ENCODE measurements at places on chromosomes 7 and 10.
A peak's percentile ranks its signal among the peaks of the same experiment; 100 is the strongest.

DNA sequence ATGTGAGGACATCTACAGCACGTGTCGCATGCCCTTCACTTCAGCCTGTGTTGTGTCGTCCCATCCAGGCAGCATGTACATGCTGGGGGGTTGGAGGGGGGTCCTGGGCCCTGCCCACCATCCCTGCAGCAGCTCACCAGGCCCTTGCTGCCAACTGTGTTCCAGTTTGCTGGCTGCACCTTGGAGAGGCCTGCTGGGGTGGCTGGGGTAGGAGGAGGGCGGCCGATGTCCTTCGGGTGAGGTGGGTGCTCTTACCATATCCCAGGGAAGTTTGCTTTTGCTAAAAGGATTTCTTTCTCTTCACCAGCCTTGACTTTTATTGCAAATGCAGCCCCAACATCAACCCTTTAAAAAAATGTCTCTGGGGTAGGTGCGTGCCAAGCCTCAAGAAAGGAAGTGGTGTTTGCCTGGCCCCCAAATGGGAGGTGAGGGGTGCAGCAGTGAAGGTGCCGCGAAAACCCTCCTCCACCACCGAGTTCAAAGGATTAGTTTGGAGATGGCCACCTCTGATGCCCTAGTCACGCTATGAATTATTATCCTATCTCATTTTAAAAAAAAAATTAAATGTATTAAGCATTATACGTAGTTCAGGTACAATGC is 165.8 kb upstream of the KLF6 start:
- no peak for DNase-seq

- no peak for DNase-seq
These were observed 135.1 kb downstream of the NRBF2 start for GRCh38 chr10:63268149-63268797.

GRCh38 chr7:54778696-54779540 is 19.9 kb upstream of the SEC61G start:
- no peak for DNase-seq

GRCh38 chr7:158266817-158267741 is 320.5 kb downstream of the PTPRN2 start:
- no peak for DNase-seq

DNA sequence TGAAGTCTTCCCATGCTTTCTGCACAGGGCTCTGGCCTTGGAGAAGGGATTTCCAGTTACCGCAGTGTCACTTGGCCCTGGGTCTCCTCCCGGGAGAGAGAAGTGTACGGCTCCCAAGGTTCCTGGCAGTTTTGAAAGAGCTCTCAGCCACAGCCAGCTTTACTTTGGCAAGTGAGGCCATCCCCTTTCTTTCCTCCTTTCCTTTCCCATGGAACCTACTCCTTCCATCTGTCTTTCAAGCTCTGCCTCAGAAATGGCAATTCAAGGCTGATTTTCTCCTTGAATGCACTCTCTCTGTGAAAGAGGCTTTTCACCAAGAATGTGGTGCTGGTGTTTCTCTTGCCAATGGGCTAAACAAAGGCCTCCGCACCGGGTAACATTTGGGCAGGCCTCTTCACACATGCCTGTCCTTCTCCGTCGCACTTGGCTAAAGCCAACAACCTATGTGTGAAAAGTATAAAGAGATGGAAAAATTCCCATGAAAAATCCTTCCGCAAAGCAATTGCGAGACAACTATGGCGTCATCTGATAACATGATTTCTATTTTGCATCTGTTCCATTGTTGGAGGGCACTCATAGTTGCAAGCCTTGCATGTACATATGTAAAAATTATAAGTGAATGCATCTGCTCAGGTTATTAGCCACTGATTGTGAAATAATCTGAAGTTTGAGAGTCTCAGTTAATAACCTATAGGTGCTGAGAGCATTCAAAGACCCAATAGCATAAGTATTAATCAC is 125.4 kb downstream of the PFKFB3 start:
- DNase-seq: no peak

DNA sequence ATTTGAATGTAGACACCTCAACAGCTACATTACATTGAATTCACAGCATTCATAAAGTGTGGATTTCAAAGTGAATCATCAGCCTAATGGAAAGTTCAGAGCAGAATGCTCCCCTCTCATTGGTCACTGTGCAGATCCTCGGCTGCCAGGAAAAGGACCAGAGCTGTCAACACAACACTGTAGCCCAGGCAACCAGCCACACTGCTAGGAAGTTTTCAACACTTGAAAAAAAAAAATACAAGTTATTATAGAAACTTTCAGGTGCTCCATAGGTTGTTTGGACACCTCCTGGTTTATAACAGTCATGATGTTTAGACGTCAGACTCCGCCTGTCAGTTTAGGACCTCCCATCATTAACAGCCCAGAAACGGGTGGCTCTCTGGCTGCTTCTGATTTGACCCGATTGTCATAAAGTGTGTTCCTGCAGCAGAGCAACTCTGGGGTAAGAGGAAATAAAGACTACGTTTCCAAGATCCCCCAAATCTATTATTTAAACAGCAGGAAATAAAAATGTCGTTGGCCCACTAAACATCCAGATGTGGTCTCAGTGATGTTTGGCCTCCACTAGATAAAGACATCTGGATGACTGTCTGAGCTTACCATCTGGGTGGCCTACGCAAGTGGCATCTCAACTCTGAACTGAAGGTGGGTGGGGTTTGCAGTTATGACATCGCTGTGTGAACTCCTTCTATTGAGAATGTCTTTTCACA is 117.4 kb downstream of the CABCOCO1 start:
- DNase-seq: no peak

DNA sequence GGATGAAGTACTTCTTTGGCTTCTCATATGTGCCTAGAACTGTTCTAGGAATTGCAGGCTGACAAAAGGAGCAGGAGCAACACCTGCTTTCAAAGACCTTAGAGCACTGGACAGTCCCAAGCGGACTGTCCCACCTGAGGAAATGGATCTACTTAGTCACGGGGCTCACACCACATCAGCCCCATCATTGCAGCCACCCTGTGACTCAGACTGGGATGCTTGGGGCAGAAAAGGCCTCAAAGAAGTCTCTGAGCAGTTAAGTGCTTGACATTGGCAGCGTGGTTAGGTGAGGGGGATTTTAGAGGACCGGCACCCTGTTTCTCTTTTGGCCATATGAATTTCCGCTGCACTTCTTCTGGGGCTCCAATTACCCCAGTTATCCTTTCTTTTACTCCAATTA is 256.6 kb downstream of the USP6NL start:
- no peak for DNase-seq

- DNase-seq: no peak
These were observed 30.6 kb downstream of the WDR37 start for GRCh38 chr10:1086787-1087186.

DNA sequence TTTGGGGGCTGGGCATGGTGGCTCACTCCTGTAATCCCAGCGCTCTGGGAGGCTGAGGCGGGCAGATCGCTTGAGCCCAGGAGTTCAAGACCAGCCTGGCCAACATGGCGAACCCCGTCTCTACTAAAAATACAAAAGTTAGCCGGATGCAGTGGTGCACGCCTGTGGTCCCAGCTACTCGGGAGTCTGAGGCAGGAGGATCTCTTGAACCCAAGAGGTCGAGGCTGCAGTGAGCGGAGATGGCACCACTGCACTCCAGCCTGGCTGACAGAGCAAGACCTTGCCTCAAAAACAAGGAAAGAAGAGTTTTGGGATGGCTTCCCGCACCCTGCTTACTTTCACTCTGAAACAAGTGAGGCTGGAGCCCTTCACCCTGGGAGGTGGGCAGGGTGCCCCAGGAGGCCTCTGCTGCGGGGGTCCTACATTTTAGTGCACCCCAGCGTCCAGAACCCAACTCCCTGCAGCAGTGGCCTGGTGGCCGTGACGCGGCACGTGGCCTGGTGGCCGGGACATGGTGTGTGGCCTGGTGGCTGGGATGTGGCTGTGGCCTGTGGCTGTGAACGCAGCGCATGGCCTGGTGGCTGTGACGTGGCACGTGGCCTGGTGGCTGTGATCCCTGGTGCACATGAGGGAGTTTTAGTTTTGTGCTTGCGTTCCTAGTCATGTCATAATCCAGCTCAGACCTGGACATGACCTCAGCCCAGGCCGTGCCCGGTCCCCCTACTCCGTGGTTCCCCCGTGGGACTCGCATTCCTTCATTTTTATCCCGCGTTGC is 9.3 kb downstream of the KNDC1 start:
- DNase-seq: no peak

DNA sequence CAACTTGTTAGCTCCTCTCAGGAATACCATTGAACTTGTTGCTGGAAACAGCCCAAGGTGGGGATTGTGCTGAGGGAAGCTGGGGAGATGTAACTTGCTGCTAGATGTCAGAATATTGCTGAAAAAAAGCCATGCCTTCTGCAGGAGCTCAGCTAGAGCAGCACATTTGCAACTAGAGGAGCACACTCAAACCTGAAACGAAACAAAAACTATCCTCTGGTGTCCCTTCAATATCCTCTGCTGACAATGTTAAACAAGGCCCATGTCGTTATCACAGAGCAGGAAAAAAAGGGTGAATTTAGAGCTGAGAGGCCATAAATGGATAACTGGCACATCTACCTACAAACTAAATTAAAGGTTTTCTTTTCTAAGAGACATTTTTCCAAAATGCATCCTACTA is 53.7 kb upstream of the MACC1 start:
- no peak for DNase-seq

DNA sequence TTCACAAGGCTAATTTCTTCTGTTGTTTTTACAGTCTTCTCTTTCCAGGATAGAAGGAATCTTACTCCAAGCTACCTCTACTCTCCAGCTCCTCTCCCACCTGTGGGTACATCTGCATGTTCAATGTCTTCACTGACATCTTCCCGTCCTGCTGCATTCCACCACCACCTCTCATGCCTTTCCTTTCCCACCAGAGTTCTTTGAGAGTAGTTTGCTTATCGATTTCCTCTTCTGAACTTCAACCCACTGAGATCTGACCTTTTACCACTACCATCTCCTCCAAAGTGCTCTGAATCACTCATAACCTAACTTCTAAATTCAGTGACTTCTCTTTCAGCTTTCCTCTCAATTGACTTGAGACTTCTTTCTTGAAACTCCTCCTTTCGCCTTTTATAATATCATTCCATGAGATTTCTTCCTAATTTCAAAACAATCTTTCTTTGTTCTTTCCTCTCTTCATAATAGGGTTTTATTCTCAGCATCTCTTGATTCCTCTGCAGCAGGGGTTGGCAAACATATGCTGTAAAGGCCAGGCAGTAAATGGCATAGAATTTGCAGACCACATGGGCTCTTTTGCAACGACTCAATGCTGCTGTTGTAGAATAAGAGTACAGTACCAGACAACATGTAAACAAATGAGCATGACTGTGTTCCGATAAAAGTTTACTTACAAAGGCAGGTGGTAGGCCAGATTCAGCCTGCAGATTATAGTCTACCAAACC is 22.1 kb downstream of the ACSL5 start:
- DNase-seq: no peak

GRCh38 chr7:151271699-151272355 is 23.3 kb upstream of the SMARCD3 start:
- peak; percentile 84 for DNase-seq

DNA sequence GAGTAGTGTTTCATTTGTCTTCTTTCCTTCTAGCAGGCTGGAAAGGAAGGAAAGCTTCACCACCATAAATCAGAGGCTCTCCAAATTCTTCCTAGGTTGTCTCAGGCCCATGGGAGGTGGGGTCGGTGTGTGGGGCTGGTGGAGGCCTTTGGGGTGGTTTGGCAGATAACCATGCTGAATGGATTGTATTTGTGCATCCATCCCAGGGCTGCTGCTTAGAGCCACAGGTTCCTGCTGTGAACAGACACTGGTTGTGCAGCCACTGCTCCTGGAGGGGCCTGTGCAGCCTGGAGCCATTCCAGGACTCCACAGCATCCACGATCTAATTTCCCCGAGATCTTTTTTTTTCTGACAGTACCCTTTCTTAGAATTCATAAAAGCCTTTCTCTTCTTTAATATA is 741.8 kb downstream of the SUGCT start:
- DNase-seq: no peak

GRCh38 chr10:104331208-104331838 is 6.9 kb downstream of the ITPRIP start:
- no peak for DNase-seq

GRCh38 chr10:85961073-85961472 is 405.5 kb downstream of the GRID1 start:
- no peak for DNase-seq

DNA sequence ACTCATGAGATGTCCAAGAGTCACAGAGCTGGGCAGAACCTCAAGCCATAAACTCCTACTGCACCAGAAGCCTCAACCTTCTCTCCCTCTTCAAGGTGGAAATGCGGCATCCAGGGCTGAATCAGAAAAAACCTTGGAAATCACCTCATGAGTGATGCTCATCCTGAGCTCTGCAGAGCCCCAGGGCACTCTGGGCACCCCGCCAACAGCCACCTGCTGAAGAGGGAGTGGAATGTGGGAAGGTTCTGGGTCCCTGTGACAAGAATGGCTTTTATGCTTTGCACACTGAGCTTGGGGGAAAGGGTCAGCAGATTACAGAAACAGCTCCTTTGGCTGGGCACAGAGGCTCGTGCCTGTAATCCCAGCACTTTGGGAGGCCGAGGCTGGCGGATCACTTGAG is 18.8 kb downstream of the NUDT1 start:
- no peak for DNase-seq

DNA sequence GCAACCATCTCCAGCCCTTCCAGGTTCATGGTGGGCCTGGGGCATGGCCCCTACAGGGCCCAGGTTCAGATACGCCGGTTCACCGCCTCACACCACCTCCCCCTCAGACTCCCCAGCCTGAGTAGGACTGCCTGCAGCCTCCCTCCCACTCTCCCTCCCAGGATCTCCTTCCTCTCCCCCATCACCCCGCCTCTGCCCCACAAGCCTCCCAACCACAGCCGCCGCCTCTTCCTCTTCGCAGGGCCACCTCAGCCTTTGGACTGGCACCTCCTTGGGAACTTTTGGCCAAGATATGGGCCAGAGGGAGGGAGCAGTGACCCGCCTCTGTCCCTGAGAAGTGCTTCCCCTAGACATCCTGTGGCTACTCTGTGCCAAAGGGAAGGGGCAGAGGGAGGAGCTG is 9.3 kb downstream of the KCNIP2 start:
- DNase-seq: no peak

GRCh38 chr7:70416986-70417655 is 714.8 kb upstream of the GALNT17 start:
- no peak for DNase-seq
